HS-27A (cell line): ENCODE measurements at places on chromosomes 6 and 20.

- DNase-seq = no peak
Observed at GRCh38 chr6:87200469-87201175, 45.3 kb downstream of the ZNF292 start.

- DNase-seq = no peak
Observed at GRCh38 chr6:24154121-24154520, 28.1 kb downstream of the NRSN1 start.

GRCh38 chr20:8829256-8829655 lies 239.6 kb upstream of the PLCB4 start:
- DNase-seq = no peak

DNA sequence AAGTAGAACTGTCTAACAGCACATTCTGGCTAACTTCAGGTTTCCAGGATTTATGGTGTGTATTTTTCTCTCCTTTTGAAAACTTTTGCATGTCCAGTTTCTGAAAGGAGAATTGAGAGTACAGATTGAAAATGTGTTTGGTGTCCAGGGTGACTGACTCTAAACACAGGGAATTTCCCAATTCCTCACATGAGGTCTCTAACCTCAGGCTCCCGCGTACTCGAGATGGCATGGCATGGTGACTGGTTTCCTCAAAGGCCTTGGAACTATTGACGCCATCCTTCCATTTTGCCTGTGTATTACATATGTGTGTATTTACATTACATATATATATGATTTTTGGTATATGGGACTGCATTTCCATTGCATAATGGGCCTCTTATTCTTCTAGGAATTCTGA lies 52.5 kb downstream of the PRND start:
- no peak for DNase-seq

- no peak for DNase-seq
Observed at GRCh38 chr6:156449128-156449527, 328.1 kb upstream of the ARID1B start.

GRCh38 chr6:79614326-79615305 lies 16.5 kb upstream of the SH3BGRL2 start:
- no peak for DNase-seq

DNA sequence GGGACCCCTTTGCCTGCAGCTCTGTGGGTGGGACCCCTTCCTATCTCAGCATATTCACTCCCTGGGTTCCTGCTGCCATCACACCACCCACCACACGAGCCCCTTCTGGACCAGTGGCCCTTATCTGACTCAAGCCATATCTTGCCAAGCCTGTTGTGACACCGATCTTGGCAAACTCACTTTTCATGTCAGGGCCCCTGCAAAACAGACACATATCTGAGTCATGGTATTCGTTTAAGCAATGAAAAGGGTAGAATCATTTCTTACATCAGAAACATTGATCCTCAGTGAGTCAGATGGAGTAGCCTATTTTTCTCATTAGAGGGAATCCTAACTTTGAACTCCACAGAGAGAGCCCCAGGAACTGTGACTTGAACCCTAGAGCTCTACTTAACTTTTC lies 10.6 kb downstream of the RAET1E start:
- DNase-seq = no peak

DNA sequence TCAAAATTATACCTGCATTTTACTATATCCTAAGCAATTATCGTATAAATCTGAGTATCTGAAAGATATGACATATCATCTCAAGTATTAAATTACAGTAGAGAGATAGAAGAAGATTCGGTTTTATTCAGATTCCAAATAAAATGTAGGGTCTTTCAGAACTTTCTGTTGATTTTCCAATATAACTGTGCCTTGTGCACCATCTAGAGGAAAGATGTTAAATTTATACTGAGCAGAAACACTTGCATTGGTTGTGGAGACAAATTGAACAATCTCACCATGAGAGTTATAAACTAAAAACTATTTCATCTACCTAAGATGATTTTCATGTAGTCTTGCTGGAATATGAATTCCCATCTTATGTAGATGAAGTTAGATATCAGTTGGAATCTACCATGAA lies 26.8 kb upstream of the HSF2 start:
- no peak for DNase-seq

DNA sequence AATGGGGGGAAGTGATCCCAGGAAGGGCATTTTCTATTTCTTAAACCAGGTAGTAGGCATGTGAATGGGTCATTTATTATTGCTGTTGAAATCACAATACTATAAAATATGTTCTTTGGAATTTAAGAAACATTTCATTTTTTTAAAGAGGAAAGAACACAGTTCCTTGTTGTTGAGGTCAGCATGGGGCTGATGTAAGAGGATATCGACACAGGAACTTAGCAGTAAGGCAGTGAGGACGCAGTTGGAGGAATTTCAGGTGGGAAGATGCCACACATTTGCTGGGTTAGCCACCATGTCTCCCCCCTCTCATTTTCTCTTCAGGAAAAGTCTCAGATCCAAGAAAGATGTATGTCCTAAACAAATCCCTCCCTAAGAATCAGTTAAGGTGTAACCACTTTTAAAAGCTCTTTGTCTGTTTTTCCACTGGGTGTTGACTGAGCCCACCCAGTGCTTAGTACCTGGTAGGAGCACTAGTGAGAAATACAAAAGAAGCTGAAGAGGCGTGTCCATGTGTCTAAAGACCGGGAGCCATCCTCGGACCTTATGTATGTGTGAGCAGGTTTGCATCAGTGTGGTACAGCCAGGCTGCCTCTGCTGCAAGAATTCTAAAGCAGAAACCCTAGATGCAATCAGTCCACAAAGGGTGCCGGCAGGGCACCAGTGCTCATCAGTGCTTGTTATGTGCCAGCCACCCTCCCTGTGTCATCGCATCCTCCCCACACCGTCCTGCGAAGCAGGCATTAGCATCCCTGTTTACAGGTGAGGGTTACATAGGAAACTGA lies 98.9 kb downstream of the TCP11 start:
- DNase-seq = no peak

- no peak for DNase-seq
Observed at GRCh38 chr6:44667668-44668390, 280.3 kb downstream of the CDC5L start.

DNA sequence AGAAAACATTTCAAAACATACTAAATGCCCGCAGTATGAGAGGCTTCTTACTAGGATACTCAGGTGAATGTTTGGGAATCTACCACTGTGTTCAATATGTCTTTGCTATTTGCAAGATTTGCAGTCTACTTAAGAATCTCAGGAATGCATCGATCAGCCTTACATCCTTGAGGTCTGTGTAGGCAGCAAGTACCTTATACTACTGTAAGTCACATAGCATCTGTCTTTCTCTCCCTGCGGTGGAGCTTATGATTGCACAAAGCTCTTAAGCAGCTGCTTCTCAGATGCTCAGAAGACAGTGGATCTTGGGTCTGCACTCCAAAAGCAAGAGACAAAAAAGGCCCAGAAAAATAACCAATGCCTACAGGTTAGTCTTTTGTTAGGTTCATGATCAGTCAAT lies 21.4 kb downstream of the PCSK2 start:
- DNase-seq = no peak

GRCh38 chr6:90202156-90202555 lies 94.5 kb downstream of the BACH2 start:
- no peak for DNase-seq

GRCh38 chr6:80477591-80477990 lies 371.1 kb downstream of the BCKDHB start:
- no peak for DNase-seq

DNA sequence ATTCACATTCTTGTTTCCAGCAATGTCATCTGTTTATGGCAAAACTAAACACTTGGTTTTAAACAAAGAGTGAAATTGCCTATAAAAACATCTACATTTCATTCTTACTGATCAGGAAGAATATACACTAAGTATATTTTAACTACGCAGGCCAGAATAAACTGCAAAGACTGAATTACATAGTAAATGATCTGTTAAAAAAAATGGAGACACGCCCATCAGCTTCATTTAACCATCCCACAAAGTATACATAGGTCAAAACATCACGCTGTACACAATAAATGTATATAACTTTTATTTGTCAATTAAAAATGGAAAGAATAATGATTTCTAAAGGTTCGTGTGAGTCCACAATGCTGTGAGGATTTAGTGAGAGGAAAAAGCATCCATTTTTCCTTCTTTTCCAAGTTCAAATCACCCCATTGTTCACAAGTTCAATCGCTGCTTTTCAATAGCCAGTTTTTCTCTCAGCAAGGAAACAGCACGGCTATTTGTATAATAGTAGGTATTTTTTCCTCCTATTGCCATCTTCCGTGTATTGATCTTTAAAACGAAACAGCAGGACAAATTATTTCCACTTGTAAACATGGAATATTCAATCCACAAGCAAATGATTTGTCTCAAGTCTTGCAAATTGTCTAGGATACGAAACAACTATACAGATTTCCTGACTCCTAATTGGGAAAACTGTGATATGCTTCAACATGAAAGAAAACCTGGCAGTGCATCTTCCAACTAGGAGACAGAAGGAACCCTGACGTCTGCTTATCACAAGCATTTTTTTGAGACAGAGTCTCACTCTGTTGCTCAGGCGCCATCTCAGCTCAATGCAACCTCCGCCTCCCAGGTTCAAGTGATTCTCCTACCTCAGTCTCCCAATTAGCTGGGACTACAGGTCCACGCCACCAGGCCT lies 10.6 kb downstream of the SFT2D1 start:
- DNase-seq = no peak

GRCh38 chr6:157144859-157145568 lies 178.3 kb downstream of the TMEM242 start:
- no peak for DNase-seq

GRCh38 chr6:86913795-86914194 lies 23.5 kb upstream of the HTR1E start:
- no peak for DNase-seq

GRCh38 chr6:44655412-44656342 lies 268.2 kb downstream of the CDC5L start:
- no peak for DNase-seq

DNA sequence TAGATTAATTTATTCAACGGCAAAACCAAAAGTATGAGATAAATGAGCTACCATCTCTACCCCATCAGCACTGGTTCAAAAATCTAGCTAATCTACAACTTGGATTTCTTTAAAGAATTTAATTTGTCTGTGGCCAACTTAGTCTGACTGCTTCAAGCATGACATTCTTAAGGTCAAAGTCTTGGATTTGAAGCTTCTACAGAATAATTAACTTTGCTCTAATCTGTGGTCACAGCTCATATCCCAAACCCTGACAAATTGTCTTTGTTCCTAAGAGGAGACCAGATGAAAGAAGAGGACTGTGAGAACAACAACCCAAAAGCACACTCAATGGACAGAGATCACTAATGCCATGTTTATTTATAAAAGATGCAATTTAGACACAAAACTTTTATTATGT lies 166.9 kb upstream of the EPHA7 start:
- DNase-seq = no peak

DNA sequence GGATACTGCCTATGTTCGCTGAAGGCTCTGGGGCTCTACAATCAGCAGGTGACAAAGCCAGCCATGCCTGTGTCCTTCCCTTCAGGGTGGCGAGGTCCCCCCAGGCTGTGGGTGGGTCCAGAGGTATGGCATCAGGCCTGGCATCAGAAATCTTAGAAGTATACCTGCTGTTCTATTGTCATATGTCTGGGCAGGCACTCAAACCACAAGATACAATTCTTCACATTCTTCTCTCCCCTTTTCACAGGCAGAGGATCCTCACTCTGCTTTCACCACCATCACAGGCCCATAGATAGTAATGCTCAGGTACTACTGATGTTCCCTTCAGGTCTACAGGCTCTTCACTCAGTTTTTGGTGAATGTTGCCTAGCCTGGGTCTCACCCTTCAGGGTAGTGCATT lies 1180.0 kb upstream of the CITED2 start:
- DNase-seq = no peak

DNA sequence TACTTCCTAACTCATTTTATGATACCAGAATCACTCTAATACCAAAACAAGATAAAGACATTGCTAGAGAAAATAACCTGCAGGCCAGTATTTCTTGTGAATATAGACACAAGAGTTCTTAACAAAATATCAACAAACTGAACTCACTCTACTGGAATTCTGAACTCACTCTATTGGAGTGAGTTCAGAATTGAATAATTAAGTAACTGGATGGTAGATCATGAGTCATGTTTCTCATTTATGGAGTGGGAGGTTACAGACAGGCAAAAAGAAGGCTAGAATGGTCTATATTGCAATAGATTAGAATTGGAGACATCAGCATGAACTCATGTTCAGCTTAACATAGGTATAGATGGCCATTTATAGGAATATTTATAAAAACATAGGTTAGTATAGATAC lies 26.6 kb upstream of the C6orf58 start:
- no peak for DNase-seq

DNA sequence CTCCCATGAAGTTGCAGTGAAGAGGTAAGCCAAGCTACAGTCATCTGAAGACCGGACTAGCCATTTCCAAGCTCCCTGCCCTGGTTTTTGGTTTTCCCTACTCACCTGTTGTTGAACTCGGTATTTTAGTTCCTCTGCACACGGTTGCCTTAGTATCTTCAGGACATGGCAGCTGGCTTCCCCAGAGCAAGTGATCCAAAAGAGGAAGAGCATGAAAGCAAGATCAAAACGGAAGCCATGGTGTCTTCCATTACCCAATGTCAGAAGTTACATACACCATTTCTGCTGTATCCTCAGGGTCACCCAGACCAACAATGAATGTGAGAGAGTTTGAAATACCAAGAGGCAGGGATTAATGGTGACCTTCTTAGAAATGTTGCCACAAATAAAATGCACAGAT lies 276.6 kb upstream of the CNR1 start:
- no peak for DNase-seq

DNA sequence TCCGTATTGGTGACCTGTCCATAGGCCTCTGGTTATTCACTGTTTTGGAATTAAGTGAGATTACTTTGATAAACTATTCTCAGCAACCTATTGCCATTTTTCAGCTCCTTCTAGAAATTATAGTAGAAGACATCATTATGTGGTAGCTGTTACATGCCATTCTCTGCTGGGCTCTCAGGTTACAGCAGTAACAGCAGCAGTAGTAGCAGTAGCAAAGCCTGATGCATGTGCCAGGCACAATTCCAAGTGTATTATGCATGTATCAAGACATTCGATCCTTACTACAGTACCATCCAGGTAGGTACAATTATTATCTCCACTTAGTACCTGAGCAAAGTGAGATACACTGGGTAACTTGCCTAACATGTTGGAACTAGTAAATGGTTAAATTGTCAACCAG lies 74.3 kb downstream of the RPS12 start:
- no peak for DNase-seq

- DNase-seq = no peak
Observed at GRCh38 chr6:151257985-151258445, 18.2 kb downstream of the AKAP12 start.

GRCh38 chr6:20826378-20826777 lies 292.1 kb downstream of the CDKAL1 start:
- no peak for DNase-seq

DNA sequence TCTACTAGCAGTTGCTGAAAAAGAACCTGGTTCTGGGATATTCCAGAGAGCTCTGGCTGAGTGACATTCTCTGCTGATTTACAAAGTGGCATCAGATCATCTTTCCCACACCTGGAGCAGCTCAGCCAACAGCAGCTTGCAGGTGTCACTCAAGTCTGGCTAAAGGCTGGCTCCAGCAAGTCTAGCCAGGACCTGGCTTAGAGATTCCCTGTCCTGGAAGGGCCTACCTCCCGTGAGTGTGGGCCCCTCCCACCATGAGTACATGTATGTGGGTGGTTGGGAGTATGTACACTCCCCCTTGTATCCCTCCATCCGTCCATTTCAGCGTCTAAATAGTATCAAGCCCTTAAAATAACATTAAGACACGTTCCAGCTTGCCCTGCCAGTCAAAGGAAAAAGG lies 539.3 kb upstream of the ID4 start:
- DNase-seq = no peak
